ENCODE measurements at places on chromosomes 5 and 9.
A peak's percentile ranks its signal among the peaks of the same experiment; 100 is the strongest.

DNA sequence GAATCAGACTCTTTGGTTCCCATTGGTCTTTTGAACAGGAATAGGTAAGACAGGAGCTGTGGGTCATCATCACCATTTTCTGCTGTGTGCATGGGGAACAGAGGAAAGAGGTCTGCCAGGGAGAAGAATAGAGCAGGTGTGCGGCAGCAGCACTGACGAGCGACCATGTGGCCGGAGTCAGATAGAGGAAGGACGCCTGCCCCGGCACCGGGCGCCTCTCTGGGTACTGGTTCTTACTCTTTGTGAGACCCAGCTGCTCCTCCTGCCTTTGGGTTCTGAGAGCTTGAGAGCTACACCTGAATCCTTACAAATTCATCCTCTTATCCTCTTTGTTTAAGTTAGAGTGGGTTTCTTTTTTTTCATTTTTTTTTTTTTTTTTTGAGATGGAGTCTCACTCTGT, 90.8 kb downstream of the NDFIP1 start:
- no peaks in the 10 kb centered on the region for H3K4me1 ChIP-seq
- H3K4me3 ChIP-seq = no peak overlapping the region
- no peaks in the 10 kb centered on the region for H3K27me3 ChIP-seq
- no peak overlapping the region for H3K27ac ChIP-seq
- H3K36me3 ChIP-seq = no peaks in the 10 kb centered on the region
- no peak for DNase-seq

GRCh38 chr5:5369051-5369605, 53.3 kb upstream of the ICE1 start:
- H3K4me1 ChIP-seq = no peaks in the 10 kb centered on the region
- no peak overlapping the region for H3K27ac ChIP-seq
- no peak for DNase-seq

DNA sequence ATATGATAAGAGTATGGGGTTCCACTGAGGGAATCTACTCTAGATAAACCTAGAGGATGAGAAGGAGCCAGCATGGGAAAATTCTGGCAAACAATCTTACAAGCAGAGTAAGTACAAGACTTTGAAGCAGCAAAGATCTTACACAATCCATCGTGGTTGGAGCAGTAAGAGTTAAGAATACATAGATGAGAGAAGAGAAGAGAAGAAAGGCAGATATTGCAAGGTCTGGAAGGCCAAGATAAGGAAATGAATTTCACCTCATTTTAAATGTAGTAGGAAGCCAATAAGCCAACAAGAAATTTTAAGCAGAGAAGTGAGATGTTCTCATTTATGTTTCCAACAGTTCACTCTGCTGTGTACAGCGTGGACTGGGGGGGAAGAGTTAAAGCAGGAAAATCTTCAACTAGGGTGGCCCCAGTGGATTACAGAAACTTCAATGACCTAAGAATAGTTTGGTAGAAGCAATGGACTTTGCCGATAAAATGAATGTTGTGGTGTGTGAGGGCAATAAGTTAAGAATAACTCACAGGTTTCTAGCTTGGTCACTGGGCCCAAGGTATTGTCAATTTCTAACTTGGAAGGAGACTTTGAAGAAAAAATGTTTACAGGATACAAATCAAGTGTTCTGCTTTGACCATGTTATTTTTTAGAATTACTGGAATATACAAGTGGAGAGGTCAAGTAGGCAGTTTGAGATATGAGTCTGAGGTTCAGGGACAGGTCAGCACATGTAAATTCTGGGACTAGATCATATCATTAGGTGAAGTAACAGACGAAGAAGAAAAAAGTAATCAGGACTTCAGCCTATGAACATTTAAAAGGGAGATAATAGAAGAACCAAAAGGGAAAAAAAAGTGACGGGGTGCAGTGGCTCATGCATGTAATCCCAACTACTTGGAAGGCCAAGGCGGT, 12.1 kb upstream of the ISOC1 start:
- no peaks in the 10 kb centered on the region for H3K27me3 ChIP-seq
- no peak overlapping the region for H3K4me3 ChIP-seq
- no peaks in the 10 kb centered on the region for H3K36me3 ChIP-seq
- H3K4me1 ChIP-seq = no peaks in the 10 kb centered on the region
- H3K27ac ChIP-seq = no peak overlapping the region
- DNase-seq = no peak

DNA sequence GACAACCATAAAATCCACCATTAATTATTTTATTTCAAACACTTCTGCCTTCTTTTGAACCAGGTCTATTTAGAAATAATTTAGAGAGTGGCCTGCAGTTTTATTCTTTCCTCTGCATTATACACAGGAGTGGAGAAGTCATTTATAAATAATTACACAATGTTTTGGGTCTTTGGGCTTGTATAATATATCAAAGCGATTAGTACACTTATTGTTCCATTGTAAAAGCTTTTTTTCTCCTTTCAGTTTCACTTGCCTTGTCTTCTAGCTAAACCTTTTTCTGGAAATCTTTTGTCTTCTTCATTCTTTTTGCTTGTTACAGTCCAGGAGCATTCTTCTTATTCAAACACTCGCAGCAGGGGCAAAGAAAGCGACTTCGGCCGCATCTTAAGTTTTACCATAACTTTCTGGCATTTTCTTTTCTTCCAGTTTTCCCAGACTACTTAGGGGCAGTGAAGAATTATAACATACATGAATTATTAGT, 7.3 kb upstream of the NEUROG1 start:
- peaks cover 98% of the 10 kb centered on the region for H3K27me3 ChIP-seq
- no peak overlapping the region for H3K27ac ChIP-seq
- DNase-seq = no peak
- H3K36me3 ChIP-seq = no peaks in the 10 kb centered on the region

DNA sequence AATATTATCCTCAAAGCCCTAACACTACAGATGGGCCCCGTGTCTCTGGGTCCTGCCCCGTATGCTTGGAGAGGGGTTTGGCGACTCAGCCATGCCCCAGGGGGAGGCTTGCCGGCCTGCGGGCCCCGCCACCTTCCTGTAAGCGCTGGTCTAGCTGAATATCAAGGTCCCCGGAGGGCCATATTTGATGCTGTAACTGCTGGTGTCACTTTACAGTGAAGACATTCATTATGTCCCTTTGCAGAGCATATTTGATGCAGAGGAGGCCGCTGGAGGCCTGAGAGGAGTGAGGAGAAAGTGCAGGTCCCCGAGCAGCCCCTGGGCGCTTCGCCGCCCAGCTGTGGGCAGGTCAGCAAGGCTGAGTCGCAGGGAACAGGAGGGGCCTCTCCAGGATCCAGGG, 16.8 kb downstream of the IRX4 start:
- H3K4me3 ChIP-seq = no peak overlapping the region
- H3K4me1 ChIP-seq = no peaks in the 10 kb centered on the region
- no peak overlapping the region for H3K27ac ChIP-seq
- no peak for DNase-seq
- H3K27me3 ChIP-seq = peaks cover 49% of the 10 kb centered on the region

DNA sequence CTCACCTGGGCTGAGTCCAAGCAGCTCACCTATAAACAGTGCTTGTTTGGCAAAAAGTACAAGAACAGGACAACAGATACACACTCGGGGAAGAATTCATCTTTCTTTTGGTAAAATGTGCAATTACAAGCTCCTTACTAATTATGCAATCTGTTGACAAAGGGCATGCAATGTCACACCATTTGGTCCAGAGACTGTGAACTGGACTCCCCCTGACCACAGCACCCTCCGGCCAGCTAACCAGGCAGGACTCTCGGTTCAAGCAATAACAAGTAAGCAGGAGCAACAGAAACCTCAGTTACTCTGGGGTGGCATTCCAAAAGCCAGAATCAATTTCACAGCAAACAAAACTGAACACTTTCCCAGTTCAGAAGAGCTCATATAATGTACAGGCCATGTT, 113.8 kb downstream of the GNAQ start:
- H3K36me3 ChIP-seq = no peaks in the 10 kb centered on the region
- peaks cover 23% of the 10 kb centered on the region for H3K4me1 ChIP-seq
- H3K4me3 ChIP-seq = no peak overlapping the region
- DNase-seq = no peak

DNA sequence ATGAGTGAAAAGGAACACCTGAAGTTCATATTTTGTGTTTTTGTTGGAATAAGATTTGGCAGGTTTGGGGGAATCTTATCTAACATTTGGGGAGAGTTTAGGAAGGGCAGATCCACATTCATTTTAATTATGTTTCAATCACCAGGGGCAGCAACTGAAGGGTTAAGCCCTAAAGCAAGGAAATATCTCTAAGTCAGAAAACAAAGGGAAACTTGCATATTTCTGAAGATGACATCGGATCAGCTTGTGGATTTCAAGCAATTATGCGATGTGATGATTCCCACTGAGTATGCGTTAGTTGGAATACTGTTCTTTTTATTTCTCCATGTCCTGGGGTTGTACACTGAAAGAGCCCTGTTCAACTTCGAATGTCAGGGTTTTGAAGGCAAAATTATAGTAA, 59.8 kb upstream of the NFIB start:
- peaks cover 15% of the 10 kb centered on the region for H3K4me1 ChIP-seq
- no peak overlapping the region for H3K27ac ChIP-seq
- no peaks in the 10 kb centered on the region for H3K36me3 ChIP-seq

- no peak overlapping the region for H3K4me3 ChIP-seq
- H3K4me1 ChIP-seq = no peaks in the 10 kb centered on the region
- no peak overlapping the region for H3K27ac ChIP-seq
- no peak for DNase-seq
- no peaks in the 10 kb centered on the region for H3K27me3 ChIP-seq
- no peaks in the 10 kb centered on the region for H3K36me3 ChIP-seq
Observed at GRCh38 chr5:158943057-158943456, 156.7 kb downstream of the EBF1 start.

DNA sequence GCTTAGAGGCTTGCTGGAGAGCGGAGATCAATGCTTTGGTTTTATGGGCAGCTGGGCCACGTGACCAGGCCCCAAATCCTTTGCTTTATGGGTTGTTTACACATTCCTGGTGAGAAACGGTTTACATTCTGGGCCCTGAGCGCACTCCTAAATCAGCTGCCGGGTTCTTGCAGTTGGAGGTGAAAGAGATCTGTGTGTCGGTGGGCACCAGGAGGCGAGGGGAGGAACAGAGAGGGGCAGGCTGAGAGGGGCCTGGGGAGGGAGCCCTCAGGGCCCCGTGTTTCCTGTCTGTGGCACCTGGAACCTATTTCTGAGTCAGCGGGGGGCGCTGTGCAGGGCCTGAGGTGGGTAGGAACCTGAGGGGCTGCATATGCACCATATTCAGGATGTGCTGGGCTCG, 63.5 kb upstream of the HAND1 start:
- H3K27ac ChIP-seq = peak overlapping the region; percentile 69
- H3K4me3 ChIP-seq = no peak overlapping the region
- DNase-seq = no peak
- peaks cover 6% of the 10 kb centered on the region for H3K4me1 ChIP-seq
- H3K27me3 ChIP-seq = peaks cover 3% of the 10 kb centered on the region
- no peaks in the 10 kb centered on the region for H3K36me3 ChIP-seq

DNA sequence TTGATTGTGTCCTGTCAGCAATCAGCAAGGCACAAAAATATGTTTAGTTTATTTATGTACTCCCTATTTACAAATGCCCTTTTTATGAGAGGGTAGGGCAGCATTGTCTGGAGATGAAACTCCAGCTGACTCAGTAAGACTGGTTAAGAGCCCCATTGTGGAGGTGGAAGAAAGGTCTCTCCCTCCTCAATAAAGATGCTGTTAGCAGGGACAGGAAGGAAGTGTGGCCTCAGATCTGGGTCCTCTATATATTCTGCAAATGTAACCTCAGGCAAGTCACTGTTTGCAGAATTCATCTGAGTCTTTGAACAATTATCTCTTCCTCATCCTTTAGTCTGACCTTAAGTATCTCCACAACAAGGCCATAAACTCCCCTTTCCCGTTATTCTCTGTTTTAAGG, 48.3 kb upstream of the TRAF1 start:
- DNase-seq = no peak
- H3K36me3 ChIP-seq = no peaks in the 10 kb centered on the region
- no peak overlapping the region for H3K27ac ChIP-seq
- H3K4me1 ChIP-seq = no peaks in the 10 kb centered on the region
- no peaks in the 10 kb centered on the region for H3K27me3 ChIP-seq

- peak; percentile 50 for DNase-seq
- no peaks in the 10 kb centered on the region for H3K27me3 ChIP-seq
- peaks cover under 1% of the 10 kb centered on the region for H3K4me1 ChIP-seq
- H3K27ac ChIP-seq = peak overlapping the region; percentile 42
Observed at GRCh38 chr5:157502143-157502647, 42.2 kb downstream of the NIPAL4 start.

GRCh38 chr5:673161-673830, 19.9 kb downstream of the TPPP start:
- no peaks in the 10 kb centered on the region for H3K27me3 ChIP-seq
- no peak overlapping the region for H3K4me3 ChIP-seq
- H3K4me1 ChIP-seq = peaks cover 43% of the 10 kb centered on the region
- no peak overlapping the region for H3K27ac ChIP-seq

DNA sequence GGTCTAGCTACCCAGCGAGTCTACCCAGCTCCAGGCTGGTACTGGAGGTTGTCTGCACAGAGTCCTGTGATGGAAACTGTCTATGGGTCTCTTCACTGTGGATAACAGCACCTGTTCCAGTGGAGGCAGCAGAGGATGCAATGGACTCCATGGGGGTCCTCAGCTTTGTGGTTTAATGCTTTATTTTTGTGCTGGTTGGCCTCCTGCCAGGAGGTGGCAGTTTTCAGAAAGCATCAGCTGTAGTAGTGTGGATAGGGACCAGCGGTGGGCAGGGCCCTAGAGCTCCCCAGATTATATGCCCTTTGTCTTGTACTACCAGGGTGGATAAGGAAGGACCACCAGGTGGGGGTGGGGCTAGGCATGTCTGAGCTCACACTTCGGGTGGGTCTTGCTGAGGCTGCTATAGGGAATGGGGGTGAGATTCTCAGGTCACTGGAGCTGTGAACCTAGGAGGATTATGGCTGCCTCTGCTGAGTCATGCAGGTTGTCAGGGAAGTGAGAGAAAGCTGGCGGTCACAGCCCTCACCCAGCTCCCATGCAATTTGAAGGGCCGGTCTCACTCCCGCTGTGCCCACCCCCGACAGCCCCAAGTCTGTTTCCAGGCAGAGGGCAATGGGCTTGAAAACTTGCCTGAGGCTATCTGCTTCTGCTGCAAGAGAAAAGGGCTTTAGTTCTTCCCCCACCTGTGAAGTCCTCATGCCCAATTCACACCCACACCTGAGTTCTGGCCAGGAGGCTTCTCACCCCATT, 397.1 kb downstream of the TLE1 start:
- no peaks in the 10 kb centered on the region for H3K27me3 ChIP-seq
- H3K27ac ChIP-seq = no peak overlapping the region
- H3K4me1 ChIP-seq = no peaks in the 10 kb centered on the region
- H3K36me3 ChIP-seq = no peaks in the 10 kb centered on the region

DNA sequence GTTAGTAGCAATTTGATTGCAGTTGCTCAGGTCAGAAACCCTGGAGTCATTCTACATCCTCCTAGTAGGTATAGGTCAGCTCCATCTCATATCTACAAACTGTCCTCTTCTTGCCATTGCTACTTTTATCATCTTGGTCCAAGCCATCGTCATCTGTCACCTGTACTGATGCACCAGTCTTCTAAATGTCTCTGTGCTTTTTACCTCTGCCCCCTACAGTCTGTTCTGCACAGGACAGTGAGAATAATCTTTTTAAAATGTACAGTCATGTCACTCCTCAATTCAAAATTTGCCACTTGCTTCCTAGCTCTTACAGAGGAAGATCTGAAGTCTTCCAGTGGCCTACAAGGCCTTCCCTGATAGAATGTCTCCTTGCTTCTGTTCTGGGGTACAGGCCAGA, 6.8 kb downstream of the NNT start:
- H3K27ac ChIP-seq = no peak overlapping the region
- no peak overlapping the region for H3K4me3 ChIP-seq

- DNase-seq = no peak
- H3K27me3 ChIP-seq = no peaks in the 10 kb centered on the region
- H3K27ac ChIP-seq = no peak overlapping the region
- H3K4me3 ChIP-seq = no peak overlapping the region
Observed at GRCh38 chr5:41656597-41656996, 146.2 kb upstream of the PLCXD3 start.

All from transverse colon (tissue), 4 donors.